GM12892 (cell line): ENCODE measurements at places on chromosomes 11 and 22.
A peak's percentile ranks its signal among the peaks of the same experiment; 100 is the strongest.

GRCh38 chr22:20550851-20551744 is 43.7 kb downstream of the MED15 start:
- no peak for DNase-seq

DNA sequence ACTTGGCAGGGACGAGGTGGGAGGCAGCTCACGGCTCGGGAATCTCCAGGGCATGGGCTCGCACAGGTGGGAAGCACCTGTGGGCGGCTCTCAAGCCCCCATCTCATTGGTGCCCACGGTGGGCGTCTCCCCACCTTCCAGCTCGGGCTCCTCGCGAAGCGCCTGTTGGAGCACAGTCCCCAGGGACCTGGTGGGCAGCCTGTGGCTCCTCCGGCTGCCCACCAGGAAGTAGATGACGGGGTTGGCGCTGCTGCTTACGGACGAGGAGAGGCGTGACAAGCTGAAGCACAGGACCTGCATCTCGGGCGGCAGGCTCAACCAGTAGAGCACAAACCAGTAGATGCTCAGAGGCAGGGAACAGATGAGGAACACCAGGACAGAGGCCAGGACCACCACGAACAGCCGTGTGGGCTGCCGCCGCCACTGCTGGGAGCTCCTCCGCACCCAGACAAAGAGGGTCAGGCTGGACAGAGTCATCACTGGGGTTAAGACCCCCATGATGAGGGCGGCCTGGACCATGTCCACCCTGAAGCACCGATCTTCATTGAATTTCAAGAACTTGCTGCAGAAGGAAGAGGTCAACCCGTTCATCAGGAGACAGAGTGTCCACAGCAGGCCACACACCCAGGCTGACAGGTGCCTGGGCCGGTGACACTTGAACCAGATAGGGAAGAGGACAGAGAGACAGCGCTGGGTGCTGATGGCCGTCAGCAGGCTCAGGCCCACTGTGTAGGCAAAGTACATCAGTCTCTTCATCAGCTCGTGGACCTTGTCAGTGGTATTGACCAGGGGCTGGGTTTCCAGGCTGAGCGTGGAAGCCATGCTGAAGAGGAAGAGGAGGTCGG is 633 bp downstream of the MRGPRD start:
- no peak for DNase-seq

DNA sequence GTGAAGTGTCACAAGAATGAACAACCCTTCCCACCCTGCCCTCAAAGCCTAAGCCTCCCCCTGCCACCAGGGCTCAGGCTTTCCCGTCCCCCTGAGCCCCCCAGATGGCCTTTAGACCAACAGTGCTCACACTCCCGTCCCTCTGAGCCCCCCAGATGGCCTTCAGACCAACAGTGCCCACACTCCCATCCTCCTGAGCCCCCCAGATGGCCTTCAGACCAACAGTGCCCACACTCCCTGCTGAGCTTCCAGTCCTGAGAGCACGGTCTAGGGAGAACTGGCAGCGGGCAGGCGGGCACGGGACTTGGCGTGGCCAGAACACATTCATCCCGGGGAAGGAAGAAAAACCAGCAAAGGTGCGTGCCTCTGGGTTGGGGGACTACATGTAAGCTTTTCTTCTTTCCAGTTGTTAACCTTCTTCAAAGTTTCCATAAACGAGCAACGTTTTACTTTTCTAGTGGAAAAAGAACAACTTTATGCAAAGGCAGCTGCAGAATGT is 2.5 kb downstream of the MRGPRG start:
- DNase-seq, result no peak

- no peak for DNase-seq
Observed at GRCh38 chr11:57095896-57096295, 85.9 kb upstream of the LRRC55 start.

GRCh38 chr11:2950825-2951224 is 21.6 kb upstream of the PHLDA2 start:
- DNase-seq, result no peak

DNA sequence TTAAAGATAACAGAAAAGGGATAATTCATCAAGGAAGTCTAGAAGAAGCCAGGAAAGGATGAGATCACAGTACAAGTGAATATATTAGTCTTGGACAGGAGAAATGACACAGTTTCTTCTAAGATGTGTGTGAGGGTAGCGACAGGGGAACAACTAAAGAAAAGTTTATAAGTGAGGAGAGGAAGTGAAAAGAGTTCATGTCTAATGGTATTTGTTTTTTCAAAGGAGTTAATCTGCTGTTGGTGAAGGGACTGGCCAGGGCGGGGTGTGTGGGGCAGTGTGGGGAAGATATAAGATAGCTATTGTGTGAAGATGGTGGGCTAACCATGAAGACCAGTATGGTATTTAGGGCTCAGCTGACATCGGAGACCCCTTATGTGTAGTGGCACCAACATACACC is 7.6 kb upstream of the PPFIBP2 start:
- DNase-seq, result no peak

GRCh38 chr11:78828676-78829075 is 254.0 kb upstream of the NARS2 start:
- no peak for DNase-seq

- DNase-seq, result peak; percentile 15
Observed at GRCh38 chr11:76663486-76663810, 7.1 kb downstream of the LRRC32 start.

GRCh38 chr22:50699756-50700386 is 27.2 kb downstream of the SHANK3 start:
- no peak for DNase-seq

- no peak for DNase-seq
Observed at GRCh38 chr22:37320726-37321677, 38.7 kb downstream of the CYTH4 start.

DNA sequence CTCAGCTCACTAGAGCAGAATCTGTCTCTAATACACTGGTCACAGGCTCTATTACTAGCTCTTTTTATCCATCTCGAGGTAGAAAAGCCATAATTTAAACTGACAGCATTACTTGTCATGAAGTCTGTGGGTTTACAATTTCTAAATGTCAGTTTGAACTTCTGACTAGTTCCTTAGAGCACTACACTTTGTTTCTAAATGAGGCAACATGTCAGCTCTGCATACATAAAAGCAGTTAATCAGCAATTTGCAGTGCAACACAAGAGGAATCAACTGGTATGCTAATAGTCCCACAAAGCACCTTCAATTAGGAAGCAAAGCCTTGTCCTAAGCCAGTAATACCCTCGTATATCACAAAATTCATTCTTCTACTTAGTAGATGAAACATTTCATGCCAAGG is 321.3 kb downstream of the TTC28 start:
- DNase-seq, result no peak

DNA sequence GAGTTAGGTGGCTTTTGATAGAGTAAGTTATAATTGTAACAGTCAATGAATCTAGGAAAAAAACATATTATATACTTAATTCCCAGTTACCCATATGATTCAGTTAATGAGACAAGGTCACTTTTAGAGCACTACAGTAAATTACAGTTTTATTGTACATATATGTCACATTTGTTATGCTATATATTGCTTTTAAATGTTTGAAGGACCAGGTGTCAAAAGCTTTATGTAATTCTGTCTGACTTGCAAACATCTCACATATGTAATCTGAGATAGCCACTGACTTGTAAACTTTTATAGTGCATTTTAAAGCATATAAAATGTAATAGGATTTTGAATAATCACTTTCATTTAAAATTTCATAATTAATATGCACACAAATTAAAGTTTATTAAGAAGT is 36.7 kb upstream of the PDGFD start:
- no peak for DNase-seq

- no peak for DNase-seq
Observed at GRCh38 chr22:23248583-23248982, 68.3 kb downstream of the BCR start.

GRCh38 chr22:20548806-20549205 is 41.4 kb downstream of the MED15 start:
- DNase-seq, result no peak

GRCh38 chr11:108302121-108302785 is 79.4 kb downstream of the ATM start:
- no peak for DNase-seq

GRCh38 chr11:6390718-6391469 is 620 bp downstream of the SMPD1 start:
- no peak for DNase-seq

DNA sequence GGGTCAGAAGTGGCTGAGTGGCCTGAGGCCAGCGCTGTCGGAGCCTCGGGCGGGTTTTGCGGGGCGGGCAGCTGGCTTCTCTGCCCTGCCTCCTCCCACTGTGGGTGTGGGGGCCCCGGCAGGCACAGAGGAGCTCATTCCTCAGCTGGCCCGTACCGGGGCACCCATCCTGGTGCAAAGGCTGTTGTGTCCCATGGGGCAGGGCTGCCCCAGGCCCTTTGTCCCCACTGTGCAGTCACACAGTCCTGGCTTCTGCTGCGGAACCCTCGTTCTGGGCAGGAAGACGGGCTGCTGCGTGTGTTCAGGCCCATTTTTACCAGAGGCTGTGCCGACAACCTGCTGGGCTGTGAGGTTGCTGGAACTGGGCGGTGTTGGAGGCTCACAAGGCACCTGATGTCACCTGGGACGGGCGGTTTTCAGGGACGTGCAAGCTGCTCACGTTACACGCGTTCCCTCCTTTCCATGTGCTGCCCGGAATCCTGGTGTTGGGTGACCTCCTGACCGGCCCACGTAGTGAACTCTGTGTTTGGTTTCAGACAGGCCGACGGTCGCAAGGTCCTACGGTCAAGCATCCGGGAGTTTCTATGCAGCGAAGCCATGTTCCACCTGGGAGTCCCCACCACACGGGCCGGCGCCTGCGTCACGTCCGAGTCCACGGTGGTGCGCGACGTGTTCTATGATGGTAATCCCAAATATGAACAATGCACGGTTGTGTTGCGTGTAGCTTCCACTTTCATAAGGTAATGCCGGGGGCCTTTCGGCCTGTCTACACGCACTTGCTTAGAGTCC is 5.2 kb downstream of the SELENOO start:
- DNase-seq, result no peak

DNA sequence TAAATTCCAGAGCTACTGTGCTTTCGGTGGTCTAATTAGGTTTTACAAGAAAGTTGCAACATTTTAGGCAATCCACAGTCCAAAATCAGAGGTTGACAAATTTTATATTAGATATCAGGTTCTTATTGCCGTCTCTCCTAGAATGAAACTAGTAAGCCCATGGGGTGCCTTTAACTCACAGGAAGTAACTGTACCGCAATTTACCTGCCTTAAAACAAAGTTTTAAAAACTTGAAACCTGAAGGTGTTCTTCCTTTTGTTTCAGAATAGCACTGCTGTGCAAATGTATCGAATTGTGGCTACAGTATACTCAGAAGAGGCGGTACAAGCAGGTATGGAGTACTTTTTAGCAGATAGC is 77.2 kb downstream of the PISD start:
- DNase-seq, result no peak

GRCh38 chr11:97963528-97964331 is 1057.0 kb upstream of the CNTN5 start:
- DNase-seq, result no peak

DNA sequence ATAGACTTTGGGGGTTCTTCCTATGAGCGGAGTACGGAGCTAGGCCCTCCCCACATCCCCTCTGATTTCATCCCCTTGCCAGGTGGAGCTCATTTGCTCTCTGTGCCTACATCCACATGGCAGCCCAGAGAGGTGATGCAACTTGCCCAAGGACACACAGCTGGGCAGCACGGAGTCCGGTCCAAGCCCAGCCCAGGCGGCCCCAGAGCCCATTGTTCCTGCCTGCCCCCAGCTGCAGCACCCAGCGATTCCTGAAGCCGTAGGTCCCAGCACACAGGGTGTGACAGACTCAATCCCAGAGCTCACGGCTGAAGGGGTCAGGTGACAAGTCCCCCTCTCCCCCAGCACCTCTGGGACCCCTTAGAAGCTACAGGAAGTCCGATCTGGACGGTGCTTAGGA is 22.2 kb upstream of the RFPL3 start:
- no peak for DNase-seq

DNA sequence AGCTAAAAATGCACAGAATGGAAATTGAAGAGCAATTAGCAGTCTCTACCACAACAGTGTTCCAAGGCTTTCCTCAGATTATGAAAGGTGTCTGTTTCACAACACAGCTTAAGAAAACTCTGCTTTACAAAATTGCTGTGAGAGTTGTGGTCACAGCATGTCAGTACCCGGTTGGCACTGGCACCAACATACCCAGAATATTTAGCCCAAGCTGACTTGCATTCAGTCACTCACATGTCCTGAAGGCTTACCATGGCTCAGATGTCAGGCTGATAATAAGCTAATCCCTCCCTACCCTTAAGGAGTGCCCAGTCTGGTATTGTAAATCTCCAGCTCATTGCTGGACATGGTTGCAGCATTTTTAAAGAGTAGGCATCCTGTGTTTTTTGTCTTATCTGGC is 14.9 kb downstream of the NCR3LG1 start:
- DNase-seq, result no peak

DNA sequence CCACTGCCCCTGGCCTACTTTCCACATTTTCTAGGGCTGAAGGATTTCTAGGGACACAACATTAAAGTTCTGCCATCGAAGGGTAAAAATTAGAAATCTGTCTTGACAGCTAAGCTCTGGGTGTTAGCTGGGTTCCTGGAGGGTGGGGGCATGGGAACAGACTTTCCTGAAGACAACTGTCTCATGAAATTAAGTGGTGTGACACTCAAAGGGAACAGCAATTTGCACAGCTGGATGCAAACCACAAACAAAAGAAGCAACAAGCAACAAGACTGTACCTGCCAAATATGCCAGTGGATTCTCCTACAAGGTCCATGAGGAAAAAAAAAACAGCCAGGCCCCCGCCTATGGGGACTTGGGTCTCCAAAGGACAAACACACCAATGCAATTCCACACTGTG is 32.5 kb downstream of the WT1 start:
- no peak for DNase-seq

GRCh38 chr11:19679952-19680828 is 32.4 kb upstream of the NAV2 start:
- no peak for DNase-seq
